Activated CD8-positive, alpha-beta T cell treated with anti-CD3 and anti-CD28 coated beads for 36 hours (primary cell): ENCODE measurements at places on chromosomes 3 and 15.
A peak's percentile ranks its signal among the peaks of the same experiment; 100 is the strongest.

DNA sequence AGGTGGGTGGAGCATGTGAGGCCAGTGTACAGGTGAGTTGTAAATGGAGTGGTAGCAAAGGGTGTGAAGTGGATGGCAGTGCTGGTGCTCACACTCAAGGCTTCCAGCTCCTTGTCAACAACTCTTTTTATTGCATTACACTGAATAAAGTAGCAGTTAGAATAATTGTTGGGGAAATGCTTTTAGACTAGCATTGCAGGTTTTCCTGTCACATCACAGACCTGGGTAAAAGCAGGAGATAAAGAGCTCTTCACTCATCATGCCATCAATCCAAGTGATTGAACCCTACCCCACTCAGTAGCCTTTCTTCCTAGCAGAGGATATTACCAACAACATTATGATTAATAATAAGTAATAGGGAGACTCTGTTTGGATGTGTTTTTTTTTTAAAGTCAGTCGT is 81.6 kb downstream of the CDIN1 start:
- no peak for DNase-seq

DNA sequence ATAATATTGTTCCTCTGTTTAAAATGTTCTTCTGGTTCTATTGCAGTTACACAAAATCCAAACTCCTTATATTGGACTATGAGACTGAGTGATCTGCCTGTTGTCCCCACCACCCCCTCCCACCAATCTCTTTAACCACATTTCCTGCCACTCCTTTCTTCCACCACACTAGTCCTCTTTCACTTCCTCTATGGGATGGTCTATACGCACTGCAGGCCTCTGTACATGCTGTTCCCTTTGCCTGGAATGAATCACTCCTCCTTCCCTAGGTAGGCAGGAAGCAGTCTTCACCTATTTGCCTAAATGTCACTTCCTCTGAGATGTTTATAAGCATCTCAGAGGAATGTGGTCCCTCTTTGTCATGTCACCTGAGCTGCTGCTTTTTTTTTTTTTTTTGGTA is 4.0 kb downstream of the MAP2K1 start:
- DNase-seq, result peak; percentile 23

GRCh38 chr15:79035814-79036213 is 54.8 kb downstream of the RASGRF1 start:
- no peak for DNase-seq

- DNase-seq, result no peak
Observed at GRCh38 chr3:8001712-8002111, 499.9 kb upstream of the LMCD1 start.

GRCh38 chr3:7682822-7683229 is 818.8 kb upstream of the LMCD1 start:
- no peak for DNase-seq

DNA sequence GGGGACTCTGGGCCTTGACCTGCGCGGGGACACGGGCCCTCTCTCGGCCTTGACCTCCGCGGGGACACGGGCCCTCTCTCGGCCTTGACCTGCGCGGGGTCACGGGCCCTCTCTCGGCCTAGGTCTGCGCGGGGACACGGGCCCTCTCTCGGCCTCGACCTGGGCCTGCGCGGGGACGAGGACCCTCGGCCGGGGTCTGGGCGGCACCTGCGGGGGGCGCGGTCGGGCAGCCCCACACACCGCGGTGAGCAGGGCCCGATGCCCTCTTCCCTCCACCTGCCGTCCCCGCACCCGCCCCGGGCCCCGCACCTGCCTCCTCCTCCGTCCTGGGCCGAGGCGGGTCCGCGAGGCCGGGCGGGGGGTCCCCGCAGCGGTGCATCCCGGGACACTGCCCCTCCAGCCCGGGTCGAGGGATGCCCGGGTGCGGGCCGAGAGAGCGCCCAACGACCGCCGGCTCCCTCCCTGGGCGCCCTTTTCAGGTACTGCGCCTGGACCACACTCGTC is 15.6 kb upstream of the CERS3 start:
- DNase-seq, result no peak

- no peak for DNase-seq
Observed at GRCh38 chr15:70566989-70567388, 196.4 kb downstream of the UACA start.

GRCh38 chr15:90620379-90621067 is 90.8 kb downstream of the CRTC3 start:
- peak; percentile 54 for DNase-seq

- DNase-seq, result no peak
Observed at GRCh38 chr3:2372306-2372705, 273.6 kb downstream of the CNTN4 start.

DNA sequence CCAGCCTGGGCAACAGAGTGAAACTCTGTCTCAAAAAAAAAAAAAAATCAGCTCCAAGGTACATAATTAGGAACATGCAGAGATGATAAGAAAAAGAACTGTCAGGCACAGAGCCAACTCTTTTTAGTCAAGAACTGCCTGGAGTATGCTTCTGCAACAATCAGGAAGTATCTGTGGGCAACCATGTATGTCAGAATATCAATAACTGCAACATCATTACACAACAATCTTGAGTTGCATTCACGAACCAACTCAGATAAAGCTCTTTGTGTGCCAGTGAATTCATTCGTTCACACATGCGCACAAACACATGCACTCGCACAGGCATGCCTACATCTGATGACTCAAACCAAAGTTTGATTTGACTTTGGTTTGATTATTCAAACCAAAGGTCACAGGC is 32.1 kb downstream of the EFHB start:
- DNase-seq, result no peak

DNA sequence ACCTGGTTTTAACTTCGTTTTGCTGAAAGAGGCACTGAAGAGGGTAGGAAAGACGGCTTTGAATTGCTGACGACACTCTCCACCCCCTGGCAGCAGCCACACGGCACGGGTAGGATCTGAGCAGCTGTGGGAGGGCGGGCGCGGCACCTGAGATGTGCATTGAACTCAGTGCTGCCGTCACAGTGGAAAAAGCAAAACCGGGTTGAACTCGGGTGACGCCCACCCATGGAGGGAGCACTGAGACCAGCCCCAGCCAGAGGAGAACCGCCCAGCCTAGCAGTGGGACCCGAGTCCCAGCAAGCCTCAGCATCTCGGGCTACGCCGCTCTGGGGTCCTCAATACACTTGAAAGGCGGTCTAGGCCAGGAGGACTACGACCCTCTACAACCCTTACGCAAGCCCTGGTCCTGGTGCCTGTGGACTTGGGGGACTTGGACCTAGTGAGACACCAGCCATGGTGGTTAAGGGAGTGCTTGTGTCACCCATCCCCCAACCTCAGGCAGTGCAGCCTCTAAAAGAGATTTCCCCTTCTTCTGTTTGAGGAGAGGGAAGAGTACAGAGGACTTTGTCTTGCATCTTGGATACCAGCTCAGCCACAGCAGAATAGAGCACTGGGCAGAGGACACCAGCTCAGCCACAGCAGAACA is 50.0 kb upstream of the RPL35A start:
- DNase-seq, result no peak

GRCh38 chr3:70312336-70312735 is at the start of gene MDFIC2:
TSS of gene MDFIC2 (minus strand) at chr3:70312638. CDS start at chr3:70311973, 665 bp downstream.
- DNase-seq, result no peak

GRCh38 chr3:11478167-11478566 is 165.5 kb downstream of the VGLL4 start:
- no peak for DNase-seq

DNA sequence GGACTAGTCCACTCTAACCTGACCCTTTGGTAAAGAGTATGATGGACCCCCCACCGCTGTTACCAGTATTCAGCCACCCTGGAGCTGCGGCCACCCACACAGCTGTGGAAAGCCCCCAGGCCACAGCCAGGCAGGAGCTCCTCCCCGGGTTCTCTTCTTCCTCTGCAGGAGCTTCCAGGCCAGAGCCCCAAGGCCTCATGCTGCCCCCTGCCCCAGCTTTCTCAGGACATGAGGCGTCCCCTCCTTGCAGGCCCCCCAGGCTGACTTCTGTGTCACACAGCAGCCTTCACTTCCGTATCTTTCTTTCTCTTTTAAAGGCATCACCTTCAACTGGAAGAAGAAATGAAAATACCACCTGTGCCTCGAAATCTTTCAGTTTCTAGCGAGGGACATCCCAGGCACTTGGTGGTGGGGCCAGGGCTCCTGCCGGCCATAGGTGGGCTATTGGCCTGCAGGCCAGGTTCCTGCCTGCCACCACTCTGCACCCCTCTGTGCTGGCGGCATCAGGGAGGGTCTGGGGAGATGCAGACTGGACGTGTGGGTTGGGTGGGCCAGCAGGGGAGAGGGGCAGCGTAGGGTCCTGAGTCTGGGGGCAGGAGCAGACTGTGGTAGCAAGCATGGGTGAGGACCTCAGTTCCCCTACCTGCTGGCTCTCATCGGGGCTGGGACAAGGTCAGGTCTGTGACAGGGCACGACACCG is 19.9 kb downstream of the KLF13 start:
- peak; percentile 71 for DNase-seq

- DNase-seq, result peak; percentile 95
Observed at GRCh38 chr3:42880601-42881451, 5.1 kb upstream of the CYP8B1 start.

DNA sequence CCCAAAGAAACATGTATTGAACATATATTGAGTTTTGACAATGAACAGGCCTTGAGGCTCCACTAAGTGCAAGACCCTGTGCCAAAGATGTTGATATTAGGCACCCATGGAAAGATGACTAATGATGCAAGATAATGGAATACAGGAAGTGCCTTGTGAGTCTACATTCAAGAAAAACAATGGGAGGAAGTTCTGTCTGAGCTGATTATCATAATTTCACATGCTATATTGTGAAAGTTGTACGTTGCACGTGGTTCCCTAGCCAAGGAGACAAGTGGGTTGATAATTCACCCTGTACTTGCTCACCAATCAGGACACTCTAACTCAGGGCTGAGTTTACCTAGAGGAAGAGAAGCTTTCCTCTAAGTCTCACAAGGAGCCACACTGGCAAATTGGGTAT is 186.9 kb upstream of the STAC start:
- DNase-seq, result no peak

- DNase-seq, result peak; percentile 3
Observed at GRCh38 chr3:29274667-29275066, 6.2 kb upstream of the RBMS3 start.

DNA sequence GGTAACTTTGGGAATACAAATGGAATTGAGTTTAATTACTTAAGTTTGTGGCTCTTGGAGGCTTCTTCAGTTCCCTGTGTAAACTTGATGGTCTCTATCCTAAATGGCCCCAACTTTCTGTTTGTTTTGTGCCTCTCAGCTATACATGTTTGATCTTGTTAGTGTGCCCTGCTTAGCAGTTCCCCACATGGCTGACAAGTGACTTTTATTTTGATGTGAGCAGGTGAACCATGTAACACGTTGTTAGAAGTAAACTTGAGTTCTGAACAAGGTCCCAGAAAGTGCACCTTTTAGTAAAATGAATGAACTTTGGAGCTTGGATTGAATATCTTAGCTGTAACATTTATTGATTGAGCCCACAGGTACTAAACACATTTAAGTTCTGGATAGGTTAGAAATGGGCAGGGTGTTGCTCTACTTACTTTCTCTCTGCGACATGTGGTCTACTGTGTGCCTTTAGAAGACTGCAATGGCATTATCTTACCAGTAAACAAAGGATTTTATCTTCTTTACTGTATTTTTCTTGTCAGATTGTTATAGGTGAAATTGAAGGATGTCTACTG is 4.5 kb downstream of the LSM3 start:
- DNase-seq, result no peak

DNA sequence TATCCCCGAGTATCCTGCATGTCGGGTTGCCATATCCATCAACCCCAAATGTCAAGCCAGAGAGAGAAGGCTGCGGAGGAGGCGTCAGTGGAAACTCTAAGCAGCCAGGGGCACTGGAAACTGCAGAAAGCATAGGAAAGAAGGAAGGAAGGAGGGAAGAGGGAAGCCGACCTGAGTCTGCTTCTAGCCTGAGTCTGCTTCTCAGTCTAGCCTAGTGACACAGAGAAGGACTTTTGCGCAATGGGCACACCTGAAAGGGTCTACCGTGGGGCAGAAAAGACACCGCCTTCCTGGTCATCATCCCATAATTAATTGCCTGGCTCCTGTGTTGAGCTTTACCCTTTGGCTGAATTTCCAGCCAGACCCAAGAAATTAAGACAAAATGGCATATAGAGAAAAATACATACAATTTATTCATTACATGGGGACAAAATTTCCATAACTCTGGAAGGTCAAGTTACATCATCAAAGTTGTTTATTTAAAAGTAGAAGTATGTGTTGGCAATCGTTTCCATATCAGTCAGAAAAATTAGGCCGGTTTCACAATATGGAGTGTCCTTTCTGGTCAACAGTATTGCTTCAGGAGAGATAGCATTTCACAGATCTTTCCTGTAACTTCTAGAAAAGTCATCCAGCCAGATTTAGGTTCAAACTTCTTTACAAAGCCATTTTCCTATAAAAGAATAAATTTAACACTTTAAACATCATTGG is 10.3 kb downstream of the BCL2A1 start:
- no peak for DNase-seq

DNA sequence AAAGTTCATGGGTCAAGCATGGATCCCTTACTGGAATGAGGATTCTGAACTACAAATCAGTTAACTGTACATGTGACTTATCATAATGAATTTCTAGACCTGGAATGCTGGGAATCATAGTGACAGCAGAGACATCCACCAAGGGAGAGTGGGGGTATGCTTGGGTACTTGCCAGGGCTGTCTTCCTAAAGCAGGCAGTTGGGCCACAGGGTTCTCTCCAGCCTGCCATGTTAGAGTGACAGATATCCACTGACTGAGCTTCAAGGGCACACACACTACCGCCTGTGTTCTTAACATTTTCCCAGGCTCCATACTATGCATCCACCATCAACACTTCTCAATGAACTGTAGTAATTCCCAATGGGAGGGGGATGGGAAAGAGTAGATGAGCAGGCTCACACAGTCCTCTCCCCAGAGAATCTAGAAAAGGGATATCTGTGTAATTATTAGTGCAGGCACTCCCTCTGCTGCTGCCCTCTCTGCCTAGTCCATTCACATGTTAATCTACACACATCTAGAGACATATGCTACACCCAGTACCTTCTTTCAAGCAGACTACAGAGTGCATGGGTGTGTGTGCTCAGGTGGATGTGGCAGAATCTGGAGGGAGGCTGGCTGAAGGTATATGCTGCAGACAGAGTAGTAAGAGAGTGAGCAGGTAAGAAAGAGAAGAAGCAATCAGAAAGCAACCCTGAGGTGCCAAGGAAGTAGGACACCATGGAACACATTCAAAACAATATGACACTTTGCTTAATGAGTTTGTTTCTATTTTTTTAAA is 3.7 kb downstream of the FSTL1 start:
- DNase-seq, result no peak
